ENCODE measurements at places on chromosomes 3 and 15. TPM values are rescaled to one million over a fixed set of nuclear protein-coding genes. Genes with fewer than 3 reads are reported as not detected.

GRCh38 chr3:18667552-18667951 lies 242.4 kb upstream of the SATB1 start:
- DNase-seq = no peak

DNA sequence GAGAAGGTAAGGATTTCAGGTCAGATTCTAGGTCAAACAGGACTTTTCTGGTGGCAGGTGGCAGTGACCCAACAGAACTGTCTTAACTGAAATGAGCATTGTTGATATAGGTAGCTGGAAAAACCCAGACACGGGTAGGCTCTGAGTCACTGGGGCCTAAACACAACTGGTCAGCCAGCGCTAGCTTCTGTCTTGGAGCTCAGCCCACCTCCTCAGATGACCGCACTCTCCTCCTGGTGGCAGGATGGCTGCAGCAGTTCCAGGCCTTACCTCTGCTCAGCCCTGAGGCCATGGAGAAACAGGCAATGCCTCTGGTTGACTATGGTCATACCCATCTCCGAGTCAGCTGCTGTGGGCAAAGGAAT lies 61.1 kb upstream of the GATA2 start:
- DNase-seq = no peak

DNA sequence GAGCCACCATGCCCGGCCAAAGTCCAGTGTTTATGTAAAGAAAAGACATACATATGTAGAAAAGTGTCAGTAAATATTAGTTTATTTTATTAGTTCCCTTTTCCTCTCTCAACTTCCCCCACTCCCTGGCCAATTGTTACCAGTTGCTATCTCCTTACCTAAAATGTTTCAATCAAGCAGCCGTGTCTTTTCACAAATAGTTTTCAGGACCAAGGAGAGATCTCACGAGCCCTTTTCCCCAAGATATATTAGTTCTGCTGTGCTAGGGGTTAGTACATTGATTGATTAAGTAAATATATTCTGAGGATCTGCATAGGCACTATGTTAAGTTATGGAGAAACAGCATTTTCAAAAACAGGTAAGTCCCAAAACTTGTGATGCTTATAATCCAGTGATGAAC lies 87.4 kb downstream of the ZIC4 start:
- no peak for DNase-seq

- no peak for DNase-seq
Measured at GRCh38 chr15:38878926-38879325, 314.3 kb upstream of the RASGRP1 start.

Gene IL16
- total RNA-seq = 0.62 TPM

DNA sequence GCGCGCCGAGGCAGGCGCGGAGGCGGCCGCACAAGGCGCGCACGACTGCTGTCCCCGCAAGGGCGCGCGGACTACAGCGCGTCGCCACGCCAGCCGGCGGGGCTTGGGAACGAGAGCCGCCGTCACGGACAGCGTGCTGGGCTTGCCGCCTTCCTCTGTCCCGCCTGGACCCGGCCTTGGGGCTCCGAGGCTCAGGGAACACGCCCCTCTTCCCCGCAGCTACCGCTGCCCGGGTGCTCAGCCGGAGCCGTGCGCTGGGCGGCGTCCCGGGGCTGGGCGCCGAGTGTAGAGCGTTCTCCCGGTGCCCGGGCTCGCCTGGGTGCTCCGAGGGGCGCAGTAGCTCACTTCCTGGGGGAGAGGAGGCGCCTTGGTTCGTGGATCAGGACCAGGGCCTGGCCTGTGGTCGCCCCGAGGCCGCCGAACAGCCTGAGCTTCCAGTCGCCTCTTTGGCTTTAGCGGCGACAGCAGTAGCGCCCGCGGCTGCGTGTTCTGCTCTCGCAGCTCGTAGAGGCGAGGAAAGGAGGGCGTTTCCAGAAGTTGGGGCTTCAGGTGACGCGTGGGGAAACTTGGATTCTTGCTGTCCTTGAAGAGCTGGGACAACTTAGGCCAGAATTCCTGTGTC lies 226.7 kb upstream of the C2CD4B start:
- DNase-seq = no peak

DNA sequence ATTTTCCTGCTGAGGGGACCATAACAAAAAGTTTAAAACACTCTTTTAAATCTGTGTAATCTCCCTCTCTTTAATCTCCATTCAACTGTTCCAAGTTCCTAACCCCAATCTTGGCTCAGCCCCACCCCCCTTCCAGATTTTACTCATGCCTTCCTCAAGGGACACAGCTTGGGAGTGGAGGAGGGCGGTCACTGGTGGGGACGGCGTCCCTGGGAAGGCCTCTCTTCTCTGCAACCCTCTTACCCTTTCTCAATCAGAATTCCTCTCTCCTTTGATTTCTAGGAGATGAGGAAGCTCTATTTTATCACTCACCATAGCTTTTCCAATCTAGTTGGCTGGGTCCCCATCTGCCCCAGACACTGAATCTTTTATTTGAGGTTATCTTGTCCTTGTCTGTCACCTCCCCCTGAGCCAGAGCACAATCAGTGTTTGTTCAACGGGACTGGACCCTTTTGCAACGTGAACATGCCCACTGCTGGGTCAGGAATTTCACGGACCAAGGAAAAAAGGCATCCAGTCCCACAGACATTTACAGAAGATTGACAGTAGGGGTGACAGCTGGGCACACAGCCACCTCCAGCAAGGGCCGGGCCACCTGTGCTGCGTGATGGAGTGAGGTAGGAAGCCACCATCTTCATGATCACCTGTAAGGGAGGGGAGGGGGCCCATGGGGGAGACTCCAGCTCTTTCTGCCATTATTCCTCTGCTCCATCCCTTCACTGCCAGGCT lies 84.0 kb upstream of the HERC1 start:
- no peak for DNase-seq
